ENCODE measurements at places on chromosomes 5 and 9.

- no peak for DNase-seq
Observed at GRCh38 chr9:107872457-107873192, 383.1 kb upstream of the KLF4 start.

DNA sequence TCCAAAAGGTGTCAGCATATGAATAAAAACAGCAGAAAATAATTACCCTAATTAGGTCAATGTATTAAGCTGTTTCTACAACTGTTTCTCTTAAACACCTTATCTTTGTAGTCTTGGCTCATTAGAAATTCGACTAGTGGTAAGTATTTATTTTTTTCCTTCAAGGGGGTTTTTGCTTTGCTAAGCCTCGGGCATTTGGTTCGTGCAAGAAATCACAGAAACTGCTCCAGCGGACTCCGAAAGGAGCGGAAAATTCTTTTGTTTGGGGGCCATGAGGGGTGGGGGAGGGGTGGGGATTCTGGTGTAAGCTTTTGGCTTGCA is 757 bp downstream of the ZBED3 start:
- DNase-seq: no peak

DNA sequence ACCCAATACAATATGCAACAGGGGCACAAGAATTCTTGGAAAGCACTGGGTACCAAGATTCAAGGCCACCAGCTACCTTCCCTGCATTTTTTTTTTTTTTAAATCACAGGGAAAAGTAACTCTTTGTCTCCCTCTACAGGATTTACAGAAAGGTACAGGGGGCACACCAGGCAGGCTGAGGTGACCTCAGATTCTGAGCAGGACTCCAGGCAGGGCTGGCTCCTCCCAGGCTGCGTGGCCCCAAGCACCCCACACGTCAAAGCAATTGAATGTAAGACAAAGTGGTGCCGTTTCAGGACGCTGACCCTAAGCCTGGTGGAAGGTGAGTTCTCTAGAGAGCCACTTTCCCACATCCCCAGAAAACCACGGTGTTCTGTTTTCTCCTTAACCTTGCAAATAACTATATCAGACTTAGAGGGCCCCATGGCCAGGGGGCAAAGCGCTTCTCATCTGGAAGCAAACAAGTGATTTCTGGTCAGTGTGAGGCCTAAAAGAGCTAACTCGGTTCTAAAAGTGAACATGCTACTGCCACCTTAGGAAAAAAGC is 222.6 kb downstream of the ROR2 start:
- peak; percentile 23 for DNase-seq

DNA sequence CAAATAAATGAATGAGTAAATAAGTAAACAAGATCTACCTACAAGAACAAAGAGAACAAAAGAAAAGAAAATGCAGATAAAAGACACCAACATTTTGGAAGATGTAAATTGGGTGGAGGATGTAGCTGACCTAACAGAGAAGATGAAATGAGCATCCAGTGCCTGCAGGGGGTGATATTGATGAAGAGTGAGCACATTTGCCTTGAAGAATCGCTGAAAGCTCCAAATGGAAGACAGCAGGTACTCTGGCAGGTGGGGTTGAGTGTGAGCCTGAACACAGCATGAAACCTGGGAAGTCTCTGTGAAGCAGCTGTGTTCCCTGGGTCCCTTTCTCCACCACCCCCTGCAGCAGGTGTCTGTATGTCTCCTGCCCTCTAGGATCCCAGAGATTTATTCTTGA is 125.6 kb downstream of the NXNL2 start:
- no peak for DNase-seq

- no peak for DNase-seq
Observed at GRCh38 chr5:69432412-69433206, 17.7 kb downstream of the MARVELD2 start.

DNA sequence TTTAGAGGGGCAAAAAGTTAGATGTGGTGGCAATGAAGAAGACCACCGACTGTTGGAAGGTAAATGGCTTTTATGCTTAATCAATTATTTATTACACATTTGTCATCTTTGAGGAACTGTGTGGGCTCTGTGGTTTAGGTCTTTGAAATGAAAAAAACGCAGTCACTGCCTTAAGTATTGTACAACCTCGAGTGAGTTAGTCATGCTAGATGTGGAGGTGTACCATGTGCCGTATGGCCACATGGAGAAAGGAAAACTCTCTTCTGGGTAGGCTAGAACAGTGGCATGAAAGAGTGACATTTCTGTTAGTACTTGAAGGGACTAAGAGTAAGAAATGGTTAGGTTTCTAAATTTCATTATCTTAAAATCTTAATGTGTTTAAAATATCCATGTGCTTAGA is 166.1 kb downstream of the HACD4 start:
- DNase-seq: no peak

DNA sequence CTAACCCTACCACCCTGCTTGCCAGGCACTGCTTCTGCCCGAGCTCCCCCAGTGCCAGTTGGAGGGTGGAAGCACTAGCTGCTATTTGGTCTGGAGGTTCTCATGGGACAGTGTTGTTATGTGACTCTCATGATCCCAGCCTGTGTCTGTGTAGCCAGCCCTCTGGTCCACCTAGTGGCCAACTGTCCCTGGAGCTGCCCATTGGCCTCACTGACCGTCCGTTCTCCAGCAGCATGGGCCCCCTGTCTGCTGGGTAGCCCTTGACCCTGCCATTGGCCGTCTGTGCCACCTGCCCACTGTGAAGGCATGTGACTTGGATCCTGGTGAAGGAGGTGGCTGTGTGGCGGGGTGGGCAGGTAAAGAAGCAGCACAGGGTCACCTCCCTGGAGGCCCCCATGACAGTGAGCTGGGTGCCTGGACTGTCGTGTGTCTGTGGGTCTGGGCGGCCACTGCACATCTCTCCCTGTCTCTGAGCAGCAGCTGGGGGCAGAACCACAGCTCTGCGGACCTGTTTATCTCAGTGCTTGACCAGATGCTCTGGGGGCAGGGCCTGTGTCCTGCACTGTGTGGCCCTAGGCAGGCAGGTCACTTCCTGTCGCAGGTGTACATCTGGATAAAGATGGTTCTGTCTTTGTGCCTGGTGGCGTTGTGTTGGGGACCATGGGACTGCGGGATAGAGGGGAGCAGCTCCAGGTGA is 11.4 kb downstream of the PHF2 start:
- no peak for DNase-seq

- no peak for DNase-seq
Observed at GRCh38 chr5:126430631-126431030, 7.4 kb downstream of the GRAMD2B start.

DNA sequence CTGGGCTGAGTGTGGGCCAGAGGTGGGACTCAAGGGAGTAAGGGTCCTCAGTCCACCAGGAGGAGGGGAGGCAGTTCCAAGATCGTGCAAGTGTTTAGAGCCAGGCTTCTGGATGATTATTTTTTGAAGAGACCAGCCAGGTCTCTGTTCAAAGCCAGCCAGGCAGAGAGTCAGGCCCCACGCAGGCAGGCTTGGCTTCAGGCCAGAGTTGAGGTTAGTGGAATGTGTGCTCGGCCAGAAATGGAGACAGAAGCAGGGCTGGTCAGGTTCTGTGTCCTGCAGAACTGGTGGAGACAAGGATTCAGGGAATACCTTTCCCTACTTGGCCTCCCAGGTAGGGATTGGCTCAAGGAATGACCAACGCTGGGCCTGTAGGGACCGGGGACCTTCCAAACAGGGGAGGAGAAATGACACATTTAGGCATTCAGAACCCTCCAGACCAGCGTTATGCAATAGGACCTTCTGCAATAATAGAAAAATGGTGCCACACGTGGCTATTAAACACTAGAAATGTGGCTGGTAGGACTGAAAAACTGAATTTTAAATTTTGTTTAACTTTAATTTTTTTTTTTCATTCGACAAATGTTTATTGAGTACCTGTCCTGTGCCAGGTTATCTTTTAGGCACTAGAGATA is 106.2 kb downstream of the CMYA5 start:
- DNase-seq: peak; percentile 48

GRCh38 chr5:153520952-153521351 is 30.5 kb downstream of the GRIA1 start:
- DNase-seq: no peak

All from astrocyte of the cerebellum (primary cell).